Activated CD4-positive, alpha-beta T cell treated with anti-CD3 and anti-CD28 coated beads, Interleukin-2, amount 10 ng/mL, durations not matched to agents 7 days and 5 days (primary cell): ENCODE measurements at places on chromosomes 3 and 15. TPM values are rescaled to one million over a fixed set of nuclear protein-coding genes. Genes with fewer than 3 reads are reported as not detected.

Gene SLC24A1
- total RNA-seq: 4.3 TPM

Gene TIMP4
- not detected for total RNA-seq

Gene CTXN2
- total RNA-seq: not detected

Gene TTC21A
- total RNA-seq: 3.8 TPM

Gene C3orf62
- total RNA-seq: 13.5 TPM

Gene ACP3
- not detected for total RNA-seq

Gene GHRL
- 0.30 TPM for total RNA-seq

Gene LINGO1
- not detected for total RNA-seq

Gene KNG1
- total RNA-seq: not detected

Gene NPHP3
- 14.3 TPM for total RNA-seq

Gene GABRR3
- total RNA-seq: not detected

Gene CP
- not detected for total RNA-seq

Gene DAG1
- 15.4 TPM for total RNA-seq

Gene TM4SF1
- total RNA-seq: not detected

Gene PIGZ
- 2.7 TPM for total RNA-seq

Gene ZMAT3
- total RNA-seq: 23.6 TPM
